Mesendoderm (in vitro differentiated cells): ENCODE measurements at places on chromosomes 3 and 15.
A peak's percentile ranks its signal among the peaks of the same experiment; 100 is the strongest.

- peak; percentile 56 for DNase-seq
These were observed 547 bp downstream of the WNT7A start for GRCh38 chr3:13879102-13879945.

GRCh38 chr15:77859491-77860060 lies 217.9 kb downstream of the TBC1D2B start:
- peak; percentile 49 for DNase-seq

DNA sequence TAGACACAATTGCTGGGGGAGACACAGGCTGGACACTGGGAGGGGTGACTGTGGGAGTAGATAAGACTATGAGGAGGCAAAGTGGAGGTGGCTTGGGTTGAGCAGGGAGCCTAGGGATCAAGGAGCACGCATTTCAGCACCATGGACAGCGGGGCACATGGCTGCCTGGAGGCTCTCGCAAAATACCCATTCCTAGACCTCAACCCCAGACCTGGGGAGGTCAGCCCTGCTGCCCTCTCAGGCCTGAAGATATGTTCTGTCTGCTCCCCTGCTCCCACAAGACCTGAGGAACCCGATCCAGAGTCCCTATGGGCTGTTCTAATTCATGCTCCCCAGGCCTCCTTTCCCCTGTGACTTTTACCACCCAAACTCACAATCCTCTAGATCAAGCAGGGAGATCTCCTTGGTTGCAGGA lies 16.0 kb upstream of the CPEB1 start:
- DNase-seq = peak; percentile 77

GRCh38 chr15:62491642-62492041 lies 326.6 kb upstream of the C2CD4B start:
- no peak for DNase-seq

DNA sequence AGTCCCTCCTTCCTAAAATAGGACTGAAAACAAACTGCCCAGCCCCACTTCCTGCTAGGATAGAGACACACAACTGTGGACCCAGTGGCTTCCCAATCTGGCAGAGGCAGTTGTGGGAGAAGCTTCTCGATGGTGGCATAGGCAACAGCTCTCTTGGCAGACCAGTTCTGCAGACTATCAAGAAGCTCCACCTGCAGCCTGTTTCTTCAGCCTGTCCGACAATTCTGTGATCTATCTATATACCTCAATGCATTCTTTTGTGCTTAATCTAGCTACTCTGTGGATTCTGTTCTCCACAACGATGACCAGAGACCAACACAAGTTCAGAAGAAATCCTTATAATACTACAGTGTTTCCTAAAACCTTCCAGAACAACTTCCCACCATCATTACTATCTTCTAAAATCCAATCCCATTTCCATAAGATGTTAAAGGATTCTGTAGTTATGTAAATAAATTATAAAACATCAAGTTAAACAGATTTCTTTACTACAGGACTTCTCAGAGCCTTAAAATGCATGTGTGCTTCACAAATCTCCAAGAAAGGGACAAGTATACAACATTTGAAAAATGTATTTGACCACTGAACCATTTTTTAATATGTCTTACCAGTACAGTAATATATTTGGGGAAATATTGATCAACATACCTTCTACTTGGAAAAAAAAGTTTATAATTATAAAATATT lies 57.7 kb downstream of the IGF2BP2 start:
- no peak for DNase-seq

- DNase-seq = no peak
These were observed 687.9 kb downstream of the SQOR start for GRCh38 chr15:46322753-46323152.

DNA sequence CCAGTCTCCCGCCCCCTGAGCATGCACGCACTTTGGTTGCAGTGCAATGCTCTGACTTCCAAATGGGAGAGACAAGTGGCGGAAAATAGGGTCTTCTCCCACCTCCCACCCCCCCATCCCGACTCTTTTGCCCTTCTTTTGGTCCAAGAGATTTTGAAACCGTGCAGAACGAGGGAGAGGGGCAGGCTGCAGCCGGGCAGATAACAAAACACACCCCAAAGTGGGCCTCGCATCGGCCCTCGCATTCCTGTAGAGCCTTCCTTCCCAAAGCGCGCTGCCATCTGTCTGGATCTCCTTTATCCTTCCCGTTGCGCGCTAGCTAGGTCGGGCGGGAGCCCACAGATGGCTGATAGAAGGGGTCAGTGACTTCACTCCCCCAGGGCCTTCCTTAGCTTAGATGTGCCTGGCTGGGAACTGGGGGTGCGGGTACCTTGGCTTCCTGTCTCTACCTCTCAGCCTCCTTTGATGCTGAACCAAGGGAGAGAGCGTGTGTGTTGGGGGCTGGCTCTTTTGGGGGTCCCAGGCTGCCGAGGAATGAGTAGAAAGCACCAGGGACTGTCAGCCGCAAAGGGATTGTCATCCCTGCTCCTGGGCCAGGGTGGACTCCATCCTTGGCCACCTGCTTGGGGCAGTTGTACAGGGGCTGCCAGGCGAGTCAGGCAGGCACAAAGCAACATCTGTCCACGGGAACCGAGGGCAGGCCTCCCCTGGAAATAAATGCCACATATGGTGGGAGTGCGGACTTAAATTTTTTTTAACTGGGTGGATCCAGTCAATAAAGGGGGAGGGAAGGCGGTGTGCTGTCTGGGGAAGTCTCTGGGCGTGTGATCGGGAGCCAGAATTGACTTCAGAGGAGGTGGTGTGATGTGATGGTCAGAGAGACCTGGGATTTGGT lies 1.8 kb downstream of the SMAD3 start:
- DNase-seq = peak; percentile 66

- DNase-seq = no peak
These were observed 137.3 kb upstream of the TSPAN3 start for GRCh38 chr15:77208241-77208640.

GRCh38 chr3:40705663-40706062 lies 180.9 kb downstream of the ZNF621 start:
- no peak for DNase-seq

- peak; percentile 32 for DNase-seq
These were observed 55.8 kb upstream of the FAM98B start for GRCh38 chr15:38398134-38398533.

DNA sequence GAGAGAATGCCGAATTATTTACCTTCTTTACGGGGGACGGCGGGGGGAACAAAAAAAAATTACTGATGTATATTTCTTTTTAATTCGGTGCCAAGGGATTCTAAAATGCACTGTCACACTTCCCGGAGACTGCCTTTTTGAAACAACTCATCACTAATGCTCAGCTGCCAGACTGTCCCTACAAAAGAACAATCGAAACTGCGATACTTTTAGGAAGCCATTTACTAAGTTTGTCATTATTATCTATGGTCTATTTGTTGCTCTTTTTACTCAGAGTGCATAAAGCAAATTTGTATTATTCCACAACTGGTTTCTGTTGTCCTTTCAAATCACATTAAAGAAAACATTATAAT lies 60.8 kb downstream of the TM4SF4 start:
- DNase-seq = no peak

DNA sequence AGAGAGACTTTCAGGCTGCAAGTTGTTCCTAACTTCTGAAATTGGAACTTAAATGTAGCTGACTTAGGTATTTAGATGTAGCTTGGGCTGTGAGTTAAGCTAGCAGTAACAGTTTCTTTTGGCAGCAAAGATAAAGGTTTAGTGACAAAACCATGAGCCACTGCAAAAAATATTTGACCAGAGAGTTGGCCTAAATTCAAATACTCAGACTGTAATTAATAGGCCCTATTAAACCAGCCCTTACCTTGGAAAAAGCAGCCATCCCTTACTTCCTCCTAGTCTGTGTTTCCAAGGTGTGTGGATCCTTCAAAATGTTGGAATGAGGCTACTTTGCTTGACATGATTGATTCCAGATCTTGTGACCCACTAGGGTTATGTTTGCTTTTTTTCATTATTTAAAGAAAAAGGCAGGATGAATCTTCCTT lies 8.2 kb downstream of the TPM1 start:
- no peak for DNase-seq

DNA sequence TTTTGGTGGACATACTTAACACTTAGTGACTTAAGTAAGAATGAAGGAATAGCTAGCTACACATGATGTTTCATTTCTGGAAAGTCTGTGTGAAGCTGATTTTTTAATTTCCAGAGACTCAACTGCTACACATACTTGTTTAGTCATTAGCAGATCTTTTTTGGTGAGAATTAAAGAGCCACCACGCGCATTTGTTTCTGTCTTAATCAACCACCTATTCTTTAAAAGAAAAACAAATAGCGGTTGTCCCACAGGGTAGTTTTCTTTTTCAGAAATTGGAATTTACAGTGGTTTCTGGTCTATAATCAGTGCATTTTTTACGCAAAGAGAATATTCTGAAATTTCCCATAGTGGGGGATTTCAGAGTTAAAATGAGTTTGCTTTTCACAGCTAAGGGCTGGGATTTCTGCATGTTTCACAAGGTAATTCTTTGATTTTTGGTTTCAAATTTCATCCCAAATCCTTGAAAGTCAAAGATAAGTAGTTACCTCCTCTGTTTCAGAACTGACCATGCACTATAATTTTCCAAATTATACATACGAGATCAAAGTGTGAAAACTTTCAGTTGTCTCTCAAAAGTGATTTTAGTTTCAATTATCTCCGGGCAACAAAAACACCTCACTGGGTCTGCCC lies 631.0 kb upstream of the GRM7 start:
- no peak for DNase-seq

DNA sequence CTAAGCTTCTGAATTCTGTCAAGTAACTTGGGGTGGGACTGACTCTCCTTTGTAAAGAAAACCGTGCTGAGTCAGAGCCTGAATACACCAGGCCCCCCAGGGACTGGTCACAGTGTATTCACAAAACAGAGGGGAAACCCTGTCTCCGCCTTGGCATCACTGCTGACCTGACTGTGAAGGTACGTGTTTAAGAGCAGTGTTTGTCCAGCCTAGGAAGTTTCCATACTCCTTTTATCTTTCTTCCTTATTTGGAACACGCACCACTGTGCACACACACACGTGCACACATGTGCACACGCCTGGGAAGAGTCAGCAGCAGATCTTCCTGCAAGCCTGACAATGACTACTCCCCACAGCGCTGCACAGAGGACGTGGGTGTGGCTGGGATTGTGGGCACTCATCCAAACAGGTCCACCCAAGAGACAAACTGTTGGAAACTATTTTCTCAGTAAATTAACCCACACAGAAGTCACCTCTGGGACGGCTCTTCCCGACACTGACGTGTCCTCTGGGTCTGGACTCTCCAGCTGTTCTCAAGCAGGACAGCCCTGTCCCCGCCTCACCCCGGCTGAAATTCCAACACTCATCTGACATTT lies 87.7 kb downstream of the ATP10A start:
- peak; percentile 80 for DNase-seq

DNA sequence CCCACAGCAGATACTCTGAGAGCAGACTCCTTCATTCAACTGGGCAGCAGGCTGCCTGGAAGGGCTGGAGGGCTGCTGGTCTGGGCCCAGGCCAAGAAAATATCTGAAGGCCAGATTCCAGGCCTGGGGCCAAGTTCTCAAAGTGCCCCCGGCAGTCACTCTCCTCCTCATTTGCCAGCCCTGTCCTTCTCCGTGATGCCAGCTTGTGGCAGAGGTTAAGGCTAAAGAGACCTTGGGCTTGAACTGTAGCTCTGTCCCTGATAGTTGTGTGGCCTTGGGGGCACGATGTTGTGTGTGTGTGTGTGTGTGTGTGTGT lies 39.0 kb downstream of the FAM3D start:
- DNase-seq = no peak

DNA sequence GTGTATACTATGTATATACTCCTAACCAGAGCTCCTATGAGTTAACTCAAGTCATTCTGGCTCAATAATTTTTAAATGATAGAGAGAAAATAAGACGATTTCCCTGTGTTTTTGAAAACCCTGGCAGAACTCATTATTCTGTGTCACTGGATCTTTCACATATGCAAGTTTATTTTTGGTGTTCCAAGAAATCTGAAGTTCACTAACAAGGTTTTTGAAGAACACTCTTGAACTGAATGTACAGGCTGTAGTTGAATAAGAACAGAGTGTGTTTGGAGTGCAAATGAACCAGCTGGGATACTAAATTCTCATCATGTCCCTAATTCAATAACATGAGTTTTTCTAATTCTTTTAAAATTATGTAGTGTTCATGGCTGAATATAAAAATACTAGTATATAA lies 466.9 kb upstream of the SUCLG2 start:
- DNase-seq = no peak

DNA sequence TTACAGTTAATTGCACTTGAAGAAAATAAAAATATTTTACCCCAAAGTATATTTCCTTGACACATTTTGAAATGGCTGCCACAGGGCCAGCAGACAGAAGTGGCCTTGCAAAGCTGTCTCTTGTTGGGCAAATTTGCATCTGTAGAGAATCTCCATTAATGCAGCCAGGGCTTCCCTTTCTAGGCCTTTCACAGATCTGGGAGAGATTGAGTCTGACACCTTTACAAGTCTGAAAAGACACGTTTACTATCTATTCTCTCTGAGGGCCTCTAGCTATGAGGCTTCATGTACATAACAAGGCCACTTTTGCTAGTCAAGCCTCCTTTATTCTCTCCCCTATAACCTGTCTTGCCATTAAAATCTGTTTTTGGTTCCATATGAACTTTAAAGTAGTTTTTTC lies 135.9 kb downstream of the ANO10 start:
- DNase-seq = no peak

DNA sequence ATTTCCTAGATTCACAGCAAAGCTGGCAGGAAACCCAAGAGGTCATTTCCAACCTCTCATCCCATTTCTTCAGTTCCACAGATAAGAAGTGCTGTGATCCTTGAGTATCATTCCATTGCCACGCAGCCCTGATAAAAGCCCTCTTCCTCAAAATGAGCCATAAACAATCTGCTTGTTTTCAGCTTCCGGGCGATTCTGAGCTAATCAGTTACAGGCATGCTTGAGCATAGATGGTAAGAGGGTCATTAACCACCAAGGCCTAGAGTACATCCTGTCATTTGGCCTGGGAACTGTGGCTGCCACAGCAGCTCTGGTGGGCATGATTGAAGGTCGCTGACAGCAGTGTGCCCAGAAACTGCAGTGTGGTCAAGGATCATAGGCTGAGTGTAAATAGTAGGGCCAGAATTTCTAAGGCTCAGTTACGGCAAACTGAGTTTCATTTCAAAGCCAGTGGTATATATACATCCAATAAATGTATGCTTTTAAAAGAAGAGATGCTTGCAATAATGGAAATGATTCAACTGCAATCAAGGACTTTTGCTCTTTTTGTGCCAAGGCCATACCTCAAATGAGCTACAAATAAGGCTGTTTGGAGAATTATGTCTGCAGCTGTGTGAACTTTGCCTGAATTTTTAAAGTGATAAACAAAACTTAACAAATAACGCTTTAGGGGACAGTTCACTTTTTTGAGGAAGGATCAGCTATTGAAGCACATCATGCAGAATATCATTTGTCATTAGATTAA lies 47.3 kb downstream of the P3H2 start:
- peak; percentile 85 for DNase-seq

- no peak for DNase-seq
These were observed 72.5 kb upstream of the P3H2 start for GRCh38 chr3:190193210-190193609.

DNA sequence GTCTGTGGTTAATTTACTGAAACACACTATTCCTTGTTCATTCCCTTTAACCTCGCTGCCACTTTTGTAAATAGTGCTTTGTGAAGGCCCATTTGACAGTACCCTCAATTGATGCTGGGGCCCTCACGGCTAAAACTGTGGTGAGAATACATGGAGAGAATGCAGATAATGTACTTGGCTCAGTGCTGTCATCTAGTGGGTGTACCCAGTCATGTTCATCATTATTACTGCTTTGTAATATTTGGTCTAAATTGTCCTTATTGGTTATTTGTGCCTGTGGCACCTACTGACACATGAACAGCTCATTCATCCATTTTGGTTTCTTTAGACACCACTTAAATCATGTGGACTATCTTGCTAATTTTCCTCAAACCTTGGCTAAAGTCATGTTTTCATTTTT lies 543.6 kb downstream of the EDEM1 start:
- DNase-seq = peak; percentile 27

GRCh38 chr15:85337425-85338074 lies 42.9 kb upstream of the AKAP13 start:
- no peak for DNase-seq
